Stimulated activated CD8-positive, alpha-beta memory T cell treated with anti-CD3 and anti-CD28 coated beads, Interleukin-15, amount 100 ng/mL, for 4 hours (primary cell): ENCODE measurements at places on chromosomes 7 and 10.

DNA sequence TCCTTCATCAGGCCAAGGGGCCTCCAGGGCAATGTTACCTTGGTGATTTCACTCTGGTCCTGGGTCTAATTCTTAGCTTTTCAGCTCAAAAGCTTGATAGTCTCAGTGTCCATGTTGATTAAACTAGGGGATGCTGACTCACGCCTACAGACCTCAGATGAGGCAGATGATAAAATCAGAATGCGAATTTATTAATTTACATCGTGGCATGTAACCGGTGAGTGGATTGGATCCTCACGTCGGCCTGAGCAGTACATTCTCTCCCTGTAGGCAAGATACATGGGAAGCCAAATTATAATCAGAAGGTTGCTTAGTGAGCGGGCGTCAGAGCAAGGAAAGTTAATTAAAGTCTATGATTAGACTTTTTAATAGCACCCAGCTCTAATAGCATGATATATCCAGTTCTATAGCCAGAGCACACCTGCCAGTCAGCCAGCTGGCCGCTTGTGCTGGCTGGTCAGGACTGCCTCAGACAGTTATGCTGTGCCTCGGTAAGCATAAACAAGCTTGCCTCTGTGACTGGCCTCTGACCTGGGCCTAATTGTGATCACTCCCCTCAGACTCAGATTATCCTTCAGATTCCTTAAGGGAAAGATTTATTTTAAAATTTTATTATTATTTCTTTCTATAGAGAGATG is 20.2 kb upstream of the CPA5 start:
- DNase-seq: no peak

DNA sequence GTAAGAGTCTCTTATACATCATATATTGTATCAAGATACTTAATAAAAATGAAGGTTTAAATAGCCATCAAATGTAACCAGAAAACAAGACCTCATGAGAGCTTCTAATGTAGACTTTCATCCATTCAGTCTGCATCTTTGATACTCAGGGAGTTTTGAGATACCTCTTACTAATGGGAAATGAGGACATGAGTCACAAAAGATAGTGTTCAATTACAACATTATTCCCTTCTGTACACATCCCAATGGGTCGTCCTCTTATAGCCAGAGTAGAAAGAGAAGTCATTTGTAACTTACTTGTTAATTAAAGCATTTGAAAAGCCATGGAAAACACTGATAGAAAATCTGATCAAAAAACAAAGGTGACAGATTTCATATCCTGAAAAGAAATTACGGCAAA is 19.4 kb downstream of the SHTN1 start:
- no peak for DNase-seq

DNA sequence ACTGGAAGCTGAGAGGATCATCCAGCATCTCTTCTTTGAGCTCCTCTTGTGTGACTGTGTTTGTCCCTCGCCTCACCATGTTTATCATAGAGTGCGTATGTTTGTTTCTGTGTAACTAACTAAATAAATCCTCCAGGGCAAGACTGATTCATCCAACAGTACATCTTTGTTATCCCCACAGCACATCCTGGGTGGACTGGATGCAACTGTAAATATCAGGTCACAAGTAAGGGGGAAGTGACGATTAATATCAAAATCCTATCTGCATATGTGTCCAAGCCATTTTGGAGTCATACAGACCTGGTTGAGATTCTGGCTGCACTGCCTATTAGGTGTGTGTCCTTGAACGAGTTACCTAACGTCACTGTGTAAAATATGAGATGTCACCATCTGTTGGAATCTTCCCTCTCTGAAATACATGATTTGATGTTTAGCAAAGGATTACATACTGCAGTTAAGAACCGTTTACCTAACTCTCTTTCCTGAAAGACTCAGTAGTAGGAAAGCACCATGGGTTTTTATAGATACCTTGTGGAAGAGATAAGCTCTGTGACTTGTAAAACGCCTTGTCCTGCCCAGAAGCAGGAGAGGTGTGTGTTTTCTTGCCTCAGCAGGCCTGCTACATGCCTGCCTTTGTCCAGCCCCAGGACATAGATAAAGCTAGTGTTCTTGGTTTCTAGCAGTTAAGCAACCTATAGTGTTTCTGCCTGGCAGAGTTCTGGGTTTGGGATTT is 25.8 kb downstream of the WBP1L start:
- no peak for DNase-seq

DNA sequence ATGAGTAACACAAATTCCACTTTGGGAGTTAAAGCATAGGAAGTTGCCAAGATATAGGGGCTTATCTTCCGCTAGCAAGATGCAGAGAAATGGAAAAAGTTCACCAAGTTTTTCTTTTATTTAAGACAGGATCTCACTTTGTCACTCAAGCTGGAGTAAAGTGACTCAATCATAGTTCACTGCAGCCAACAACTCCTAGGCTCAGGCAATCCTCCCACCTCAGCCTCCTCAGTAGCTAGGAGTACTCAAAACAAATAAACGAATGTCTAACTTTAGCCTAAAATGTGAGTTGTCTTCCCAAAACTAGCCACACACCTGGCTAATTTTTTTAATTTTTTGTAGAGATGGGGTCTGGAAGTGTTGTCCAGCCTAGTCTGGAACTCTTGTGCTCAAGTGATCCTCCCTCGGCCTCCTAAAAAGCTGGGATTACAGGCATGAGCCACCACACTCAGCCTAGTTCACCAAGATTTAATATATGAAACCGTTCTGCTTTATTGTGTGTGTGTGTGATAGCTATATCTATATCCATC is 9.9 kb downstream of the VIM start:
- DNase-seq: no peak

DNA sequence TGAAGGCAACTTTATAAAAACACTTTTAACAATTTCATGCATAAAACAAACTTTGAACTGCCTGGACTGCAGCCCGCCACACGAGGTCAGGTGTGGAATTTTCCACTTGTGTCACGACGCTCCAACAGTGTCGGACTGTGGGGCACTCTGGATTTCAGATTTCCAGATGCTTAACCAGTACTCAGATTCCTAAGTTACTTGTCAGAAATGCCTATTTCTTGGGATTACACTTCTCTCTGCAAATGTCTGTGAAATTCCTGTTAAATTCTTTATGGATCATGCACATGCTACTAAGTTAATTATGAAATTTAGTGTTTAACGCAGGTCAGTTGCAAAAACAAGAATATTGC is 473 bp upstream of the GPER1 start:
- no peak for DNase-seq

DNA sequence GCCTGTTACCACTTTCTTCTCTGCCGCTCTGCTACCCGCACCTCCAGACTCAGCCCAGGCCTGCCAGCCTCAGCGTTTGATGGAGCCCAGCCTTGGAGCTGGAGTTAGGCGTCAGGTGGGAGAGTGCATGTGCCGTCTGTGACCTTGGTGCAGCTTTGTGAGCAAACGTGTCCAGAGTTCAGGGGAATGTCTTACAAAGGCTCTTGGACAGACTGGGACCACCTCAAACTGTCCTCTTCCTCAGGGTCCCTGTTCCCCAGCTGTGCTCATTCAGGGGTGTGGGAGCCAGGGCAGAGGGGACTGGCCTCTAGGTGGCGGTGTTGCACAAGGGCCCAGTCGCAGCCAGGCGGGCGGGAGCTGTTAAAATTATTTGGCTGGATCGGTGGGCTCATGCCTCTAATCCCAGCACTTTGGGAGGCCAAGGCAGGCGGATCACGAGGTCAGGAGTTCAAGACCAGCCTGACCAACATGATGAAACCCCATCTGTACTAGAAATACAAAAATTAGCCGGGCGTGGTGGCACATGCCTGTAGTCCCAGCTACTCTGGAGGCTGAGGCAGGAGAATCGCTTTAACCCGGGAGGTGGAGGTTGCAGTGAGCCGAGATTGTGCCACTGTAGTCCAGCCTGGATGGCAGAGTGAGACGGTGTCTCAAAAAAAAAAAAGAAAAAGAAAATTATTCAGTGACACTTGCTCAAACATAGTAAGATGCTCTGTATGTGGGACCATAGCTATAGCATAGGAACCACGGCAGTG is 89.2 kb downstream of the ADCY1 start:
- no peak for DNase-seq

DNA sequence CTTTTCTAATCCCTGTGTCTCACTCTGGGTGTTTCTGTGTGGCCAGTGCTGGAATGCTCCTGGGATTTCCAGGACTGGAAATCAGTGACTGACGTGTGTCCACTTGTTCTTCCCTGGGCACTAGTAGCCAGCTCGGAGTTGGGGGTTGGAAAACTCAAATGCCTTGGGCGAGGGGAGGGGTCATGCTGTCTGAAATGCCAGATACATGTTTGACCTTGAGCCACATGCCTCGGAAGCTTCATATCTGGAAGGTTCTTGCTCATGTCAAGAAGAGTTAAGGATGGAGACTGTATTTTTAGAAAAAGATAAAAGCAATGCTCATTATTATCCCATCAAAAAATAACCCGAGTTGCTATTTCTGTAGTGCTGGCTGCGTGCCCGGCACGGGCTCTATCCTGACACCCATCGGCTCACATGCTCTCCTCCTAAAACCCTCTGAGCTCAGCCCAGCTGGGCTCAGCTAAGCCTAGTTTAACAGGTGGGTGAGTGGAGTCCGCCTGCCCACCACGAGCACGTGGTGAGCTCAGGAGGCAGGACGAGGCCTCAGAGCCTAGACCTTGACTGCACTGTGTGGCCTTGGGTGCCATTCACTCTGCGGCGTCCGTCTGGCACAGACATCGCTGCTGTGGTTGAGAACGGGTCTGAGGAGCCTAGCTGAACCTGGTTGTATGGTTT is 6.4 kb downstream of the DPYSL4 start:
- DNase-seq: no peak

DNA sequence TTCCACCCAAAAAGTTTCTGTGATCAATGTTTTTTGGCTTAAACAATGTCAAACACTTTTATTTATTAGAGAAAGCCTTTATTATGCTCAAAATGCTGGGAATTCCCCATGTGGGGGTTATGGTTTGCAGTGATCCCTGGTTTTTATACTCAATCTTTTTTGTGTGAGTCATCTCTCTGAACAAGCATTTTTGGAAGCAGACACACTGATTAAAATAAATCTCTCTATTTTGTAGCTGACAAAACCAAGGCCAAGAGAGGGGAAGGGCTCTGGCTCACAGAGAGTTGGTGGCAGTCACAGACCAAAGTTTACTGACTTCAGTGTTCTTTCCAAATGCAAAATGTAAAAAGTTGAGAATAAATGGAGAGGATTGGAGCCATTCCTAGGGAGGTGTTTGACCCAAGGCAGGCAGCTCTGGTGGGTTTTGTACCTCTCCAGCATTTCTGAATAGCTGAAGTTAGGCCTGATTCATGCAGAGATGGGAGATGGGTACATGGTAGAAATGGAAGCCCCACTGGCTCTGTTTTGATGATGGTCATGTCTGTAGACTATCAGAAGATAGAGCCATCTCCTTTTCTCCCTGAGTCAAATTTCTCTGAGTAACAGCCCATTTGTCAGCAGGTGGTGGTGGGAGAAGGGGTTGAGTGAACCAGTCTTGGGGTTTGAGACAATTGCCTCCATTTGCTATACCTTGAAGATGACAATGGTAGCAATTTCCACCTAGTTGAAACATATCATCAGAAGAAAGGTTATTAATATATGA is 45.4 kb upstream of the NAMPT start:
- DNase-seq: no peak

DNA sequence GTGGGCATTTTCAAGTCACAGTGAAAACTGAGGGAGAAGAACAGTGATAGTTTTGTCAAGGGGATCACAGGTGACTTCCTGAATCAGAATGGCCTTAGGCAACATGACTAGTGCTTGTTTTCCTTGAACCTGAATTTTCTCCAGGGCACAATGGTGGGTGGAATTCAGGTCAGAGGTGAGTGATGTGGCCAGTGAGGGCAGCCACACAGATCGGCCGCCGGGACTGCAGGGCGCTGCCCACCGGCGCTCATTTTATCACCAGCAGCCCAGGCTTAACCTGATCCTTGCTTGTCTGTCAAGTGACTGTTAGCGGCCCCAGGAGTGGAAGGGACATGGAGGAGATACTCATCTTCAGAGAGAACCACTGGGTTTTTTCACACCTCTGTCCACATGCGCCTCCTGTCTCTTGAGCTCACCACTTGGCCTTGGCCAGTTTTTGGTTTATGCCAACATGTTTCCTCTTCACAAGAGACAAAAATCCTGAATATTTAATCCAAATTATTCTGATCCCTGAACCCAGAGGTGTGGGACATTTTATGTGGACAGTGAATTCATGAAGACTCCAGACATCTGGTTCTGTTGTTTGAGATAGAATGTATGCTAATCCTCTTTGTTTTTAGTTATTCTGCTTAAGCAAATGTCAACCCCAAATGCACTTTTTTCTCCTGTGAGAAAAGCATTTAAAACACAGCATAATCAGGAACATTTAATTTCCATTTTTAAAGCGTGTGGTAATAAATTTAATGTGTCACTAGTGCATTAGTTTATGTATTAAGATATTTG is 108.7 kb downstream of the DOCK1 start:
- DNase-seq: no peak

- no peak for DNase-seq
Observed at GRCh38 chr7:141884539-141885225, 31.5 kb upstream of the OR9A4 start.

DNA sequence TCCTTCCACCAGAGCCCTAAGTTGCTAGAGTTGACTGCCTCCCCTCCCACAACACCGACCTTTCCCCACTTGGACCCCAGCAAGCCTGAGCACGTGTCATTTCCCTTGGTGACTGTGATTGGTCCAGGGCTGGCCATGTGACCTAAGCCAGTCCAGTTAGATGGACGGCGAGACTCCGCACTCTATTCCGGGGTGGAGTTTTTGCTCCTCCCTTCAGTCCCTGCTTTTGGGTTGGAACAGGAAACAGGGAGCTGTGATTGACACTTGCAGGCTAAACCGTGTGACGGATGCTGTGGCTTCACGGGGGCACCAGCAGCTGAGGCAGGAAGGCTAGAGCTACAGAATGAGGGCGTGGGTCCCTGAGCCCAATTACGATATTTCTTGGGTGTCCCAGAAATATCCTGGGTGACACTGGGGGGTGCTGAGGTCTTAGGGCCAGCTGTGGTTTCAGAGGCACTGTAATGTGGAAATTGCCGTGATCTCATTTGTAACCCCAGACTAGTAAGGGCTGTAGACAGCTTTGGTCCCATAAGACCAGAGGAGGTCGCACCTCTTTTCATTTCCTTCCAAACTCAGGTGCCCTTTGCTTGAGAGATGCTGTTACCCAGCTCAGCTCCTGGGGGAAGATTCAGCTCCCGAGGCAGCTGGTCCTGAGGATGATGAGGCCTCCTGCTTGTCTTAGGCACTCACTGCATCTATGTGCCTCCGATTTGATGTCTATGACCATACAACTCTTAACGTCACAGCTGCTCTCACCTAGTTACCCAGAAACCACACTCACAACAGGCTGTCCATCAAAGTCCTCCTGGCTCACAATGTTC is 102.7 kb upstream of the NPTX2 start:
- DNase-seq: no peak

GRCh38 chr7:81990395-81990794 is 220.5 kb upstream of the HGF start:
- no peak for DNase-seq

GRCh38 chr10:119689016-119689580 is 36.8 kb upstream of the INPP5F start:
- no peak for DNase-seq

DNA sequence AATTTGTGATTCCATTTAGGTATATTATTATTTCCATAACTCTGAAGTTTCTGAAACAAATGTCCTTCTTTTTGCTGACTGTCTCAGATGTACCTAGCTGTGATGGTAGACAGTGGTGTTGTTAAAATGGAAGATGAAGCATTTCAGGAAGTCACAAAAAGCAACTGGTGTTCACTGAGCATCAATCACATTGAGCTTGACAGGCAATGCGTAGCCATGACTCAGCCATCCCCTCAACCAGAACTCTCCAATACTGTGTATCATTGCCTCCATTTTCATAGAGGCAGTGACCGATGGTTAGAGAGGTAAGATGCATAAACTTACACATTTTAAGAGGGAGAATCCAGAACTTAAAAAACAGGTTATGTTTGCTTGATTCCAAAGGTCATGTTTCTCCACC is 434.0 kb downstream of the INHBA start:
- DNase-seq: no peak
